ENCODE measurements at places on chromosomes 1 and 21. TPM values are rescaled to one million over a fixed set of nuclear protein-coding genes. Genes with fewer than 3 reads are reported as not detected.

- no peak for DNase-seq
These were observed 48.0 kb upstream of the NEK7 start for GRCh38 chr1:198108636-198109370.

Gene CNR2
- not detected for total RNA-seq

Gene C1orf74
- 5.7 TPM for total RNA-seq

GRCh38 chr1:109763646-109764415 lies at the start of gene EPS8L3:
Gene EPS8L3, minus strand, starts transcription at chr1:109763923. Its CDS starts 2,174 bp downstream, at chr1:109761749.
- no peak for DNase-seq

DNA sequence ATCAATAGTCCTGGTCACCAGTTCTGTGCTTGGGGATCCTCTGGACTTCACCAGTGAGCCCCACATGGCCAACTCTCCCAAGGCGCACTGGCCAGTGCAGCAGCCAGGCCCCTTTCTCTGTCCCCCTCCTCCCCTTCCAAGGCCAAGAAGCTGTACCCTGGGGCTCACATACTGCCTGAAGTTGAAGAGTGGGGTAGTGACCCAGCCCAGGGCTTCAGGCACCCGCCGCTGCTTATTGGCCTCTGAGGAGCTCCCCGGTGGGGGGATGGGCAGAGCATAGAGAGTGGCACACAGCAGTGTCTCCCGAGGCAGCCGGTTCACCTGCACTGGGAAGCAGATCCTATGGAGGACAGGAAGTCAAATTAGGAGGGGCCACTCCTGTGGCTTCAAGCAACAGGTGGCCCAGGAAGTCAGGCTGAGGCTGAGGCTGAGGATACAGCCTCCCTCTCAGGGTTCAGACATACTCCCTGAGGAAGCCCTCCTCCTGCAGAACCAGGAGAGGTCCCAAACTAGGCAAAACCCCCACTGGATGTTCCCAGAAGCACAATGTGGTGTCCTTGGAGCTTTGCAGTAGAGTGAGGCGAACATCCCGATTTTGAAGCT lies 38.2 kb upstream of the PPP1R15B start:
- no peak for DNase-seq

DNA sequence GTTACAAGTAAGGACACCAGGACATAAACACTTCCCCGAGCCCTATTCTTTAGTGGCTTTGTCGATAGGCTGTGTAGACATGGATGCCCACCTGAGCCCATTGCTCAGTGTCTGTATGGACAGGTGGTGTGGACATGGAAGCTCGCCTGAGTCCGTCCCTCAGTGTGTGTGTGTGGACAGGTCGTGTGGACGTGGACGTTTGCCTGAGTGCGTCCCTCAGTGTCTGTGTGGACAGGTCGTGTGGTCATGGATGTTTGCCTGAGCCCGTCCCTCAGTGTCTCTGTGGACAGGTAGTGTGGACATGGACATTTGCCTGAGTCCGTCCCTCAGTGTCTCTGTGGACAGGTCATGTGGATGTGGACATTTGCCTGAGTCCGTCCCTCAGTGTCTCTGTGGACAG lies 38.7 kb upstream of the COL6A2 start:
- DNase-seq: no peak
